Uterus (tissue), 4 donors: ENCODE measurements at places on chromosomes 4 and X. TPM values are rescaled to one million over a fixed set of nuclear protein-coding genes. Genes with fewer than 3 reads are reported as not detected.

The PAGE2B gene
- not detected for total RNA-seq

The MAP9 gene
- 9.0 TPM for total RNA-seq

The STX18 gene
- 41.9 TPM for total RNA-seq

The MAB21L2 gene
- not detected for total RNA-seq

The SPANXC gene
- total RNA-seq, result not detected

The GASK1B gene
- 68.7 TPM for total RNA-seq

The CRMP1 gene
- 2.9 TPM for total RNA-seq

The HELT gene
- total RNA-seq, result not detected

The UGT2A1 gene
- total RNA-seq, result not detected

The ADRA2C gene
- total RNA-seq, result 36.4 TPM

The DCAF12L2 gene
- 2.0 TPM for total RNA-seq

The C4orf54 gene
- not detected for total RNA-seq

The NSUN7 gene
- total RNA-seq, result 12.2 TPM

The FRAS1 gene
- 1.0 TPM for total RNA-seq

The HMX1 gene
- total RNA-seq, result not detected

The NLGN3 gene
- 14.4 TPM for total RNA-seq

The NDST3 gene
- total RNA-seq, result not detected
